ENCODE measurements at places on chromosomes 11 and 22. TPM values are rescaled to one million over a fixed set of nuclear protein-coding genes. Genes with fewer than 3 reads are reported as not detected.

DNA sequence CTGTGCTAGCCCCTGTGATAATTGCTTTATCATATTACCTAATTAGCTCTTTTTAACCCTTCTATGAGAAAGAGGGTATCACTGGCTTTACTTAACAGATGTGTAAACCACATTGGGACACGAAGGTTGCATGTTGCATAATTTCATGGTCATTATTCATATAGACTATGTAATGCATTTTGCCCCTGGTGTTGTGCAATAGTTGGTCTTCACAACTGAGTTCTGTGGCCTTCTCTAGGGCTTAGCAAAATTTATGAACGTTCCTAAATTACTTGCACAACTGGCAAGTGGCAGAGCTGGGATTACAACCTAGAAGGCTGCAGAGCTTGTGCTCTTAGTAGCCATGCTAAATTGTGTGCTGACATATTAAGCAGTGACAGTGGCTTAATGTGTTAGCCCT lies 34.6 kb upstream of the PDGFD start:
- DNase-seq: no peak

DNA sequence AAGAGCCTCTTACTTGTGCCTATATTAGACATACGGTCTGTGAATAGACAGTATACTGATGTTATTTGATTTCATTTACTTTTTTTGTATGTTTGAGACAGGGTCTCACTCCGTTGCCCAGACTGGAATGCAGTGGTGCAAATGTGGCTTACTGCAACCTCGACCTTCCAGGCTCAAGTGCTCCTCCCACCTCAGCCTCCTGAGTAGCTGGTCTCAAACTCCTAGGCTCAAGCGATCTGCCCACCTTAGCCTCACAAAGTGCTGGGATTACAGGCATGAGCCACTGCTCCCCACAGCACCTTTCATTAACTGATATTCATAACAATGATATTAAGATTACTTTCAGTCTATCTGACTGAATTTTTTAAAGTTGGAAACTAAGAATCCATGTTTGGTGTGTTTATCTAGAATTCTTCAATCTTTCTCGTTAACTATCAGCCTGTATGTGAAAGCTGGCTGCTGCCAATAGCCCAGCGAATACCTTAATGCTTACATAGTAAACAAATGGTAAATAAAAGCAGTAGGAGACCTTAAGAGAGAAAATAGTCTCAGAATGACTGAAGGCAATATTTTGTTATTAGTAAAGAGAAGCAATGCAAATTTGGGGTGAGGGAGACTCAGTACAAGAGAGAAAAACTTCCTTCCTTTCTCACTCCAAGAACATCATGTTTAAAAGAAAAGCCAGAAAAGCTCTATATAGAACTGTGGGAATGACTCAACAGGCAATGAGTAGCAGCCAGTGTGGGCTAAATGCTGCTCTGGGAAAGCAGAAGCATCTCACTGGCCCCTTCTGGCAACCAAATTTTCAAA lies 101.9 kb downstream of the MRTFA start:
- DNase-seq: no peak

DNA sequence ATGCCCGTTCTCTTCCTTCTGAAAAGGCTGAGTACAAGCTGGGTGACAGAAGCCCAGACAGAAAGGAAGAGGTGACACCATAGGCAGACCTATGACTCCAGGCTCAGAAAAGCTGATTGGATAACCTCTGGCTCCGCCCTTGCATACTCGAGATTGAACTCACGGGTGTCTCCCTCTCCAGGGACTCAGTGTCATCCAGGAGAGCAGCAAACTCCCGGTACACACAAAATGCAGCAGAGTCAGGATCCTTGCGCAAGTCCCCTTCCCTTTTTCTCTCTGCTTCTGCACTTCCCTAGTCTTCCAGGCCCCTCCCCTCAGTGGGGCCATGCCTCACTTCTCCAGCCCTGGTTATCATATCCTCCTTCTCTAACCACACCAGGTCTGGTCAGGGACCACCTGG lies 9.8 kb downstream of the SCN4B start:
- DNase-seq: no peak

DNA sequence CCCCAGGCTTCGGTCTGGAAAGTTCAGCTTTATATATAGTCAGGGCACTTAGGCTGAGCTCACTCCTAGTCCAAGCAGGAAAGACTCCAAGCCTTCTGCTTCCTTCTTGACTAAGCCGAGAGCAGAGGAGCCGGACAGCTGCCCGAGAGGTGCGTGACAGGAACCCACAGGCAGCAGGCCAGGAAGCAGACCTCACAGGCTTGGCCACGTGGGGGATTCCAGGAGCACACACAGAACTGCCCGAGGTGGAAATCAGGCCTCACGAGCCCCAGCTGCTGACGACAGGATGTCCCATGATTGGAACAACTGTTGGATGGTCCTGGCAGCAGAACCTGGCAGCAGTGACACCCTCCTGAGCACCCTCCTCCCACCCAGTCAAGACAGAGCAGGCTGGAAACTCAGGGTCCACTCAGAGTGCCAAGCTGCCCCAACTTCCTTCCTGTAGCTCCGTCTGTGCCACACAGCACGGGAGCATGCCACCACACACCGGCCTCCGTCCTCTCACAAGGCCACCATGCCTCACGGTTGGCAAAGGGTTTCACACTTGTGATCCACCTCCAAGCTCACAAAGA lies 5.4 kb downstream of the PLA2G6 start:
- DNase-seq: no peak

- DNase-seq: no peak
These were observed 11.4 kb downstream of the TAGLN start for GRCh38 chr11:117210620-117211019.

DNA sequence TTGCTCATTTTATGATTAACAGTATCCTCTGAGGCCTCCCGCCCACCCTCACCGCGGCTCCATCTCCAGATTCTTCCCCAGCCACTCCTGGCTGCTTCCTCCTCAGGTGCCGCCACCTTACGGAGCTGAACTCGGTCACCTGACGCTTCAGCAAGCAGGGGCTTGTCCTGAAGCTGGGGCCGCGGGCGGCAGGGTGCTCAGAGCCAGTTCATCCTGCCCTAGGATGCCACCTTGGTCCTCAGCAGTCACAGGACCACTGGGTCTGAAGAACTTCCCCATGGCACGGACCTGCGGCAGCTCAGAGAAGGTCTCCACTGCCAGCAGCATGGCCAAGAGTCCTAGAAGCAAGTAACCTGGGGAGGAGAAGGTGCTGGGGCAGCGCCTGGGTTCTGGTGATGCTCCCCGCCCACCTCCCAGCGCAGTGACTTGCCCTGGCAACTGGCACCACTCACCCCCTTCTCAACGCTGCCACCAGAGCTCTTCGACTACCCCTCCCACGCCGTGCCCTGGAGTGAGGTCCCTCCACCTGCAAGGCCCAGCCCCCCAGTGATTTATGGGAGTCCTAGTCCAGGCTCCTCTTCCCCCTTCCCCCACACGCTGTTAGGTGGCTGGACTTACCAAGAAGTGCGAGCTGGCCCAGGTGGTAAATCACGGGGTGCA lies 2.6 kb downstream of the KCNK7 start:
- no peak for DNase-seq

DNA sequence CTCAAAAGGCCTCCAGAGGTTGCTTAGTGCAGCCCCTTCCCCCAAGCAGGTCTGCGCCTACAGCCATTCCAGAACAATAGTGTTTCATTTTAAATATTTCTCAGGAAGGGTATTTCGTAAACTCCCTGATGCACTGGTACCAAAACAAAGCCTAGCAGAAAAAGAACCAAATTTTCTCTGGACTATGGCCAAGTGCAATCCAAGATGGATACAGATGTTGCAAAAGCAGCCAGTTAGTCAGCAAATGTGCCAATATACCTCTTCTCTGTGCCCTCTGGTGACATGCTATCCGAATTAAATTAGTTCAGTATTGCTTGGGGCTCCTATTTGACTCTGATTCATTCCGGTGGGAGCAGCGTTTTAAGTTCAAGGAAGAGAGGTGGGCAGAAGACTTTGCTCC lies 247.8 kb downstream of the NTM start:
- no peak for DNase-seq

- DNase-seq: no peak
These were observed 6.8 kb upstream of the INSC start for GRCh38 chr11:15107730-15108515.

- DNase-seq: no peak
These were observed 124.9 kb downstream of the MRTFA start for GRCh38 chr22:40511604-40512003.

- no peak for DNase-seq
These were observed 54.4 kb downstream of the ALX4 start for GRCh38 chr11:44255406-44256071.

- DNase-seq: no peak
These were observed 2.6 kb upstream of the SUN2 start for GRCh38 chr22:38758276-38758945.

DNA sequence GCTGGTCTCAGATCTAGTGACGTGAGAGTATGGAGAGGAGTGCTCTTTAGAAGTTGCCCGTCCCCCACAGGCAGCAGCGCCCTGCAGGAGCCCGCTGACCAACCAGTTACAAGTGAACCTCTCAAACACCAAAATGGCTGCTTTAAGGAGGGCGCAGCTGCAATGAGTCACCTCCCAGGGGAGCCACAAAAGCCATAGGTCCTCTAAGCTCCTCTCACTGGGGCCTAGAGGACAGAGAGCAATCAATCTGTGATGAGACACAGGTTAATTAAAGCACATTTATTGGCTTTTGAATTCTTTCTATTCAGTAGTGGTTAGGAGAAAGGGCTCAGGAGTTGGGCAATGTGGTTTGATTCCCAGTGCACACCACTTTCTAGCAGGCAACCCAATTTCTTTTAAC lies 15.5 kb upstream of the RAPSN start:
- DNase-seq: no peak

- no peak for DNase-seq
These were observed 133.7 kb downstream of the RCN1 start for GRCh38 chr11:32224580-32224979.

DNA sequence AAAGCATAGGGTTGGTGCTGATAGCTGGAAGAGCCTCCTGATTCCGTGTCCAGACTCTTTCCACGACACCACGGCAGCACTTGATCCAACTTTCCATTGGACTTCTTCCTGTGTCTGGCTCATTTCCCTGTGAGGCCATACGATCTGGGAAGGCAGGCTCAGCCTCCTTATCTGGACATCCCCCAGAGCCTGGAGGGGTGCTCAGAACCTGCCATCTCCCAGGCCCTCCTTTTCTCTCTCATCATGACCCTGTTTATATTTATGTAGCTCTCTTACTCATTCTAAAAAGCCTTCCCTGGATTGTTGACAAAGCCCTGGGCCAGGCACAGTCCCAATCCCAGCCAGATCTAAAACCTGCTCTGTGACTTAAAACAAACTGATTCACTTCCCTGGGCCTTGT lies 7.8 kb upstream of the BCL9L start:
- no peak for DNase-seq

Gene ESAM
- polyA plus RNA-seq: 84.7 TPM

Gene RTN4RL2
- 4.3 TPM for polyA plus RNA-seq

Gene ACR
- 0.46 TPM for polyA plus RNA-seq

Gene SHISAL1
- polyA plus RNA-seq: 2.5 TPM

Gene RBMXL2
- 0.08 TPM for polyA plus RNA-seq

Measured in right renal pelvis (tissue), 4 donors.